Esophagus squamous epithelium (tissue), 5 donors: ENCODE measurements at places on chromosomes 11 and 22. TPM values are rescaled to one million over a fixed set of nuclear protein-coding genes. Genes with fewer than 3 reads are reported as not detected.

Gene RAB36
- 3.9 TPM for total RNA-seq

Gene TRIM51
- total RNA-seq = not detected

Gene WNT11
- 0.13 TPM for total RNA-seq

Gene CLTCL1
- total RNA-seq = 3.8 TPM

Gene P2RX6
- total RNA-seq = 0.18 TPM

Gene OR52H1
- not detected for total RNA-seq

Gene C11orf71
- 5.7 TPM for total RNA-seq
